ENCODE measurements at places on chromosomes 3 and 15.

DNA sequence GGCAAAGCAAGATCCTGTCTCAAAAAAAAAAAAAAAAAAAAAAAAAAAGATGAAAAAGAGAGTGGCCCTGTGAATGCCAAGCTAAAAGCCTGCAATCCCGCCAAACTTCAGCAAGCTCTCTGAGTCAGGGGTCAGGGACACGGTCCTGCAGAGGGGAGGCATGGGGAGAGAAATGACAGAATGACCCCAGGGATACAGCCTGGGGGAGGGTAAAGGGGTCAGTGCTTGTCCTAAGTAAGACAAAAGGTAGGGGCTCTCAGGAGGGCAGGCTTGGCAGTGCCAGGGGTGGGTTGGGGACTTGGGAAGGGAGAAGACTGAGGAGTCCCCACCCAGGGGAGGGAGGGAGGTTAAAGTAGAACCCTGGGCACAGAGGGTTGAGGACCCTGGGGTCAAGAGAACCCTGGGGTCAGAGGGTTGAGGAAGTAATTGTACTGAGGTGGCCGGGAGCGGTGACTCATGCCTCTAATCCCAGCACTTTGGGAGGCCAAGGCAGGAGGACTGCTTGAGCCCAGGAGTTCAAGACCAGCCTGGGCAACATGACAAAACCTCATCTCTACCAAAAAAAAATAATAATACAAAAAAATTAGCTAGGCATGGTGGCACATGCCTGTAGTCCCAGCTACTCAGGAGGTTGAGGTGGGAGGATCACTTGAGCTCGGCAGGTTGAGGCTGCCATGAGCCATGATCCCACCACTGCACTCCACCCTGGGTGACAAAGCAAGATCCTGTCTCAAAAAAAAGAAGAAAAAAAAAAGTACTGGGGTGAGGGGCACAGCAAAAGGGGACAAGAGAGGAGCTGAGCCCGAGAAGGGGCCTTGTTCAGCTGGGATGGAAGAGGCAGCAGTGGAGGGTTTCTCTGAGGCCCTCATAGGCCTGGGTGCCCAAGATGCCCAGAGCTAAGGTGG is 5.2 kb upstream of the SEMA3B start:
- DNase-seq, result peak; percentile 53

GRCh38 chr3:24678421-24678865 is 183.8 kb upstream of the THRB start:
- peak; percentile 90 for DNase-seq

- DNase-seq, result no peak
These were observed 122.5 kb upstream of the GAP43 start for GRCh38 chr3:115500795-115501194.

- peak; percentile 53 for DNase-seq
These were observed 6.0 kb downstream of the PLCL2 start for GRCh38 chr3:16890597-16891333.

DNA sequence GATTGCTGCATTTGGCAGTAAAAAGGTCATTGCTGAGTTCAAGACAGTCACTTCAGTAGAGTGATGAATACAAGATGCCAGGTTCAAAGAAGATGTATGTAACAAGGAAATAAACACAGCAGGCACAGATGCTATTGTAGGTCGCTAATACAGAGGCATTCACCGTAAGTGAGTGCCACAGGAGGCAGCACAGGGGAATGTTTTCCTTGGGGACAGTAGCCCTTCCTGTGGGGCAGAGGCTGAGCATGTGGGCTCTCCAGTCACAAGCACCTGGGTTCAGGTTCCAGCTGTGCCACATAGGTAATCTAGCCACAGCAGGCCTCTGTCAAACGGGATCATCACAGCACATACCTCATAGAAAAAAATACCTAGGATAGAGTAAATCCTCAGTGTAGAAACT is 86.3 kb downstream of the RSL24D1 start:
- DNase-seq, result no peak

DNA sequence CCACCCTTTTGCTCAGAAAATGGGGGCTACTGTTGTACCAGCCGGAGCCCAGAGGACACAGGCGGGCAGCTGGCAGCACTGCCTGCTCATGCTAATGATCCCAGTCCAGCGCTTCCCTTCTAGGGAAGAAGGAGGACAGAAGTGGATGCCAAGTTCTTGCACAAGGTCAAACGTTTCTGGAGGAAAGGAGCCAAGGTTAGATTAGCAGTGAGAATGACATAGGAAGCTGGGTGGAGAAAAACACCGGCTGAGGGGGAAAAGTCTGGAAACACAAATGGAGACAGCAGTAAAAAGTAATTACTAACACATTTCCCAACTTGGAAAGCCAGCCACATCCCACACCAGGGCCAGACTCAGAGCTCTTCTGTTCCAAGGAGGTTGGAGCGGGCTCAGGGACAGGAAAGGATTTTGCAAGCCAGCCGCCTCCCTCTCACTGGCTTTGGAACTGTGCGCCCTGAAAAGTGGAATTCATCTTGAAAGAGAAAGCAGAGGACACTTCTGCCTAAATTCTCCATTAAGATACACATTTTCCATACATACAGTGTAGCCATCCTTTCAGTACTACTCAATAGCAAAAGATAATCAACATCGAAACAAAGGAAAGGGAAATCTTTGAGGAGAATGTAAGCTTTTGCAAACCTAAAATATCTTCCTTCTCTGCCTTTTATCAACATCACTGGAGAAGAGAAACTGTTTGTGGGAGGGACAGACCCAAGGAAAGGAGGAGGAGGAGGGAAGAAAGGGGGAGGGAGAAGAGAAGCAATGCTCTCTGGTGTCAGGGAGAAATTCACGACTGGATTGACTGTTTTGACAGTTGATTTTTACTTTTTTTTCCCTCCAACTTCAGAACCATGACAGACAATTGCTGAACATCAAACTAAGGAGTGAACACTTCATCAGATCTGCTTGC is 133.6 kb downstream of the CD47 start:
- peak; percentile 91 for DNase-seq

Data from GM23248 (cell line).